ENCODE measurements at places on chromosomes 2 and 18. TPM values are rescaled to one million over a fixed set of nuclear protein-coding genes. Genes with fewer than 3 reads are reported as not detected.

GRCh38 chr18:49692906-49693716 lies 120.2 kb downstream of the ACAA2 start:
- DNase-seq: no peak
- H3K4me1 ChIP-seq: no peaks in the 10 kb centered on the region
- no peaks in the 10 kb centered on the region for H3K27me3 ChIP-seq
- no peaks in the 10 kb centered on the region for H3K36me3 ChIP-seq
- H3K27ac ChIP-seq: no peak overlapping the region

The POTEJ gene
- total RNA-seq: not detected

The PDE1A gene
- not detected for total RNA-seq

DNA sequence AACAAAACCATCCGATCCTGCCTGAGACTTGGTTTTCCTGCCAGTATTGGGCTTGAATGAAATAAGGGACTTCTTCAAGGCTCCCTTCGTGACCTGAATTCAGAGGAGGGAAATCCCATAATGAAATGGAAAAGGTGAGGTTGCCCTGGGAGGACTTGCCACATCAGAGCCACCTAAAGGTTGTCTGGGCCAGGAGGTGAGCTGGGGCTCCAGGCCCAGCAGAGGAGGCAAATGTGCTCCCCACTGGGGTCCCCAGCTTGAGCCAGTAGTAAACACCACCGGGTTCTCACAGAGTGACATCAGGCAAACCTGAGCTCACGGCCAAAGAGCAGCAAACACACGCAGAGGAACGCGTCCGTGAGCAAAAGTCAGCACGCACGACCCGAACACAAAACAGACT lies 28.6 kb upstream of the CTDP1 start:
- no peak overlapping the region for H3K4me3 ChIP-seq
- no peak for DNase-seq
- H3K4me1 ChIP-seq: no peaks in the 10 kb centered on the region
- no peaks in the 10 kb centered on the region for H3K36me3 ChIP-seq
- no peaks in the 10 kb centered on the region for H3K27me3 ChIP-seq

The VIT gene
- total RNA-seq: 1.9 TPM

The CFAP221 gene
- not detected for total RNA-seq

DNA sequence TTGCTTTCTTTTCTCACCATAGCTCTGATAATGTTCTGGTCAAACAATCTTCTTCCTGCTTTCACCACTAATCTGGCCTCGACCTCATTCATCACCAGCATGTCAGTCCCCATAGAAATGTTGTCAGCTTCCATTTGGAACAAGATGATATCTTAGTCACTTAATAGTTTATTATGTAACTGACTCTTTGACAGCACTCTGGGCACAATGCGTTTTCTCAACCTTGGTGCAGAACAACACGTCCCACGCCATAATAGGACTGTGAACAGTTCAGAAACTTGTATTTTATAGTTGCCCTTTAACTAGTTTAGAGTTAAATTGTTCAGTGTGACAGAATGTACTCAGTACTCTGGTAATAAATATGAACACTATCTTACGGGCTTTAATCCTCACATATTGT lies 106.0 kb downstream of the MC4R start:
- H3K36me3 ChIP-seq: no peaks in the 10 kb centered on the region
- no peak for DNase-seq
- no peaks in the 10 kb centered on the region for H3K4me1 ChIP-seq

DNA sequence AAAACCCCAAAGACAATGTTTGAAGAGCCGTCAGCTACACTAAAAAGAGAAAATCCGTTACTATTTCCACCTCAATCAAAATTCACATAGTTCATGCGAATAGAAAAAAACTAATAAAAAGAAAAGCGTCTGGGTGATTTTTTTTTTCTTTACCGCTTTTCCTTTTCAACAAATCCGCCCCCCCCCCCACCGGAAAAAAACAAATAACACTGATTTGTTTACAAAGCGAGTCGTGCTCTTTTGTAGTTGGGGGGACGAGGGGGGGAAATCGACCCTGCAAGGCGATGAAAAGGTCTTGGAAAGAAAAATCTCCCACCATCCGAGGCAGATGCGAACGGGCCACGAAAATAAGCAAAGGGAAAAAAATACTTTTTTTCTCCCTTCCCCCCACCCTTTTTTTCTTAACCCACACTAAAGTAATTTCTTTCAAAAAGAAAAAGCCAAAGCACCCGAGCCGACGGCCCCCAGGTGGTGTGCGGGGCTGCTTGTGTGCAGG lies 638 bp downstream of the ZNF521 start:
- no peak overlapping the region for H3K27ac ChIP-seq
- peaks cover 25% of the 10 kb centered on the region for H3K27me3 ChIP-seq
- no peaks in the 10 kb centered on the region for H3K36me3 ChIP-seq
- DNase-seq: no peak
- peak overlapping the region; percentile 67 for H3K4me3 ChIP-seq

GRCh38 chr2:8546612-8547283 lies 135.1 kb upstream of the ID2 start:
- no peaks in the 10 kb centered on the region for H3K36me3 ChIP-seq
- H3K4me3 ChIP-seq: no peak overlapping the region
- no peaks in the 10 kb centered on the region for H3K27me3 ChIP-seq

- H3K4me1 ChIP-seq: no peaks in the 10 kb centered on the region
- H3K36me3 ChIP-seq: no peaks in the 10 kb centered on the region
- DNase-seq: no peak
- H3K27ac ChIP-seq: no peak overlapping the region
- no peak overlapping the region for H3K4me3 ChIP-seq
Measured at GRCh38 chr2:140882671-140883620, 1247.9 kb downstream of the LRP1B start.

The EMILIN1 gene
- total RNA-seq: 0.41 TPM

The CCDC85A gene
- total RNA-seq: not detected

The GREB1 gene
- total RNA-seq: 2.5 TPM

The SAP130 gene
- total RNA-seq: 33.6 TPM

GRCh38 chr2:175490360-175490791 lies 308.9 kb upstream of the ATP5MC3 start:
- H3K27ac ChIP-seq: no peak overlapping the region
- no peaks in the 10 kb centered on the region for H3K4me1 ChIP-seq
- H3K4me3 ChIP-seq: no peak overlapping the region
- DNase-seq: no peak
- H3K36me3 ChIP-seq: no peaks in the 10 kb centered on the region

The SOCS6 gene
- total RNA-seq: 8.1 TPM

The DNAJB2 gene
- total RNA-seq: 70.3 TPM

The FAM237A gene
- not detected for total RNA-seq

GRCh38 chr2:160680294-160680693 lies 186.7 kb upstream of the RBMS1 start:
- DNase-seq: no peak
- H3K27me3 ChIP-seq: no peaks in the 10 kb centered on the region
- H3K27ac ChIP-seq: no peak overlapping the region

The OSBPL6 gene
- not detected for total RNA-seq

DNA sequence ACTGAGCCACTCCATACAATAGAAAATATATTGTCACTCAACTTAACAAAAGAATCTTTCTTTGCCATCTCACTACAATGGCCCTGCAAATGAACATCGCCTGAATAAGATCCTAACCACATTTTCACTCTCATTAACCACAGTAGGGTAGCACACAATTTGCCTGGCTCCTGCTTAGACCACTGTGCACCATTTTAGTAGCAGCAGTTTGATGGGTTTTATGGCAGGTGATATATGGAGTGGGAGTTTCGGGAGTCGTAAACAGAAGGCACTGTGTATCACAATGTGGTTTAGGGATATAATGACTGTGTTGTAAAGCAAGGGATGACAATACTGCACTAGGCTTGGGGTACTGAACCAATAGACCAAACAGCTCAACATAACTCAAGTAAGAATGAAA lies 617.4 kb downstream of the BCL11A start:
- H3K4me1 ChIP-seq: no peaks in the 10 kb centered on the region
- no peaks in the 10 kb centered on the region for H3K36me3 ChIP-seq
- H3K27ac ChIP-seq: no peak overlapping the region
- no peak overlapping the region for H3K4me3 ChIP-seq

GRCh38 chr2:178819992-178820391 lies 12.8 kb upstream of the TTN start:
- no peaks in the 10 kb centered on the region for H3K27me3 ChIP-seq
- no peak overlapping the region for H3K27ac ChIP-seq
- H3K4me1 ChIP-seq: peaks cover 3% of the 10 kb centered on the region

- DNase-seq: no peak
- H3K27ac ChIP-seq: no peak overlapping the region
- H3K4me1 ChIP-seq: peaks cover 6% of the 10 kb centered on the region
- H3K4me3 ChIP-seq: no peak overlapping the region
- peaks cover 5% of the 10 kb centered on the region for H3K27me3 ChIP-seq
Measured at GRCh38 chr18:79613186-79613931, 66.2 kb upstream of the CTDP1 start.

DNA sequence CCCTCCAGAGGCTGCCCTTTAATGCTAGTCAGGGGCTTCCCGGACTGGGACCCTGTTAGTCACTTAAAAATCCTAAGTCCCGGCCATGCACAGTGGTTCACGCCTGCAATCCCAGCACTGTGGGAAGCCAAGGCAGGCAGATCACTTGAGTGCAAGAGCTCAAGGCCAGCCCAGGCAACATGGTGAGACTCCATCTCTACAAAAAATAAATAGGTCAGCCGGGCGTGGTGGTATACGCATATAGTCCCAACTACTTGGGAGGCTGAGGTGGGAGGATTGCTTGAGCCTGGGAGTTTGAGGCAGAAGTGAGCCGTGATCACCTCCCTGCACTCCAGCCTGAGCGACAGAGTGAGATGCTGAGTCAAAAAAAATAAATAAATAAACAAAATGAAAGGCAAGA lies 17.2 kb upstream of the KCNG2 start:
- DNase-seq: no peak
- H3K4me1 ChIP-seq: no peaks in the 10 kb centered on the region
- H3K36me3 ChIP-seq: no peaks in the 10 kb centered on the region
- no peak overlapping the region for H3K27ac ChIP-seq

The ARHGAP25 gene
- 155 TPM for total RNA-seq

DNA sequence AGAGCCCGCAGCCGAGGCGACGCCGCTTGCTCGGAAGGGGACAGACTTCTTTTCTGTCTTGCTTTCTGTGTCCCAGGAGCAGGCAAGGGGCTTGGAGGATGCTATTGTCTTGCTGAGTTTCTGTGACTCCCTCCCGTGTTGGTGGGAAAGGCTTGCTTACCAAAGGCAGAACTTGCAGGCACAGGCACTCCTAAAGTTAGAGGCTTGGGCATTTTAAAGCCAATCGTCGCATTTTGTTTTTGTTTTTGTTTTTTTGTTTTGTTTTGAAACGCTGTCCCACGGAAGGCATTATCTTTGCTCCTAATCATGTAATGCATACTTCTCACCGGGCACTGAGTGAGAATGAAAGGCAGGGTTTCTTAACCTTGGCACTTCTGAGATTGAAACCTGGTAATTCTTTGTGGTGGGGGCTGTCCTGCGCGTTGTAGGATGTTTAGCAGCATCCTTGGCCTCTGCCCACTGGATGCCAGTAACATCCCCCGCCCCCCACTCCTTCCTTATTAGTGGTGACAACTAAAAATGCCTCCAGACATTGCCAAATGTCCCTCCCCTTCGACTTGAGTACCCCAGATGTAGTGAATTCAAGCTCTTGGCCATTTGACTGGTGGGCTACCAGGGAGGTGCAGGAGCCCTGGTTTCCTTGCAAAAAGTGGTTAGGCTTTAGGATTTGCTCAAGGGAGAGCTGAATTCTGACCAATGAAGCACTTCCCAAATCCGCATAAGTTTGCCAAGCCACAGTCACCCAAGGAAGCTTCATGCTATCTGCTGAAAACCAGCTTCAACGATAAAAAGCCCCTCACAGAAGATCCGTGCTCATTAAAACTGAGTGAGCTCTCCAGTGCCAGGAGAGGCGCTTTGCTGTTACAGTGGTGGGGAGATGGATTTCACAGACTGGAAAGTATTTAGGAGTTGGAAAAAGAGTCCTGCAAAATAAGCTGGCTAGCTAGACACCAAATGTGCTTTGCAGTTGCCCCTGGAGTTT lies 1.2 kb downstream of the ANTXR1 start:
- H3K27me3 ChIP-seq: peaks cover 43% of the 10 kb centered on the region
- H3K4me3 ChIP-seq: no peak overlapping the region
- H3K4me1 ChIP-seq: peaks cover 20% of the 10 kb centered on the region
- DNase-seq: no peak
- H3K27ac ChIP-seq: no peak overlapping the region
- no peaks in the 10 kb centered on the region for H3K36me3 ChIP-seq

The CXCR1 gene
- total RNA-seq: 19.2 TPM
